ENCODE measurements at places on chromosomes 5 and 9.

DNA sequence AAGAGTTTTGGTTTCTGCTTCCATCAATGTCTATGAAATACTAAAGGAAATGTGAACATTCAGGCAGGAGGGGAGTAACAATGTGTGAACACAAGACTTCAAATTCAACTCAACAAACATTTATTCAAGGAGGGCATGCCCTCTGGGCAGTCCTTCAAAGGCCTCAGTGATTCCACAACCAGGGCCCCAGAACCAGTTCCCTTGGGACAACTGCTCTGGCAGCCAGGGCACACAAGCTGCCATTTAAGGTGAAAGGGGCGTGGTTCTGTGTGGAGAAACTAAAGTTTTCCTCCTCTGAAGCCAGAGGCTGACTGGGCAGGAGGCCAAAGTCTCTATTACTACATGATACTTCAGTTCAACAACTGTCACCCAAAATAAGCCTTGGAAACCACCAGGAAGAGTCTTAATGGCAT lies 3.2 kb downstream of the RBM18 start:
- DNase-seq, result no peak

- no peak for DNase-seq
Measured at GRCh38 chr5:64184832-64185231, 19.2 kb downstream of the RNF180 start.

- peak; percentile 32 for DNase-seq
Measured at GRCh38 chr9:126146254-126147145, 180.1 kb upstream of the MVB12B start.

- peak; percentile 36 for DNase-seq
Measured at GRCh38 chr9:99778836-99779235, 42.8 kb upstream of the NR4A3 start.

DNA sequence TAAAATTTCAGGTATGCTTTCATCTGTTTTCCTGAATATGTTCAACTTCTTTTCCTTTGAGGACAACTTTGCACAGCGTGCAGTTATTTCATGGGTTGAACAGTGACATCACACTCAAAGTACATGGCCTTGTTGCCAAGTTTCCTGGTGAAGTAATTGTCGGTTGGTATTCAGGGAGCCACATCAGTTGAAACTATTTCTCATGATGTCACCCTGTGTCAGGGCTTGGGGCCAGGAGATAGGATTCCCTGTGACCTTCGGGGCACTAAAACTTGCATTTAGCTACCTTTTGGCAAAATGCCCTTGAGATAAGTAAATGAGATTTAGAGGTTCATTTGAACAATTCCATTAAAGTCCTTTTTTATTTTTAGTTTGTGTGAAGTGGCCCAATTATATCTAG lies 383.9 kb downstream of the SH3GL2 start:
- DNase-seq, result no peak

GRCh38 chr9:127698386-127698785 lies 8.4 kb upstream of the CFAP157 start:
- DNase-seq, result no peak

DNA sequence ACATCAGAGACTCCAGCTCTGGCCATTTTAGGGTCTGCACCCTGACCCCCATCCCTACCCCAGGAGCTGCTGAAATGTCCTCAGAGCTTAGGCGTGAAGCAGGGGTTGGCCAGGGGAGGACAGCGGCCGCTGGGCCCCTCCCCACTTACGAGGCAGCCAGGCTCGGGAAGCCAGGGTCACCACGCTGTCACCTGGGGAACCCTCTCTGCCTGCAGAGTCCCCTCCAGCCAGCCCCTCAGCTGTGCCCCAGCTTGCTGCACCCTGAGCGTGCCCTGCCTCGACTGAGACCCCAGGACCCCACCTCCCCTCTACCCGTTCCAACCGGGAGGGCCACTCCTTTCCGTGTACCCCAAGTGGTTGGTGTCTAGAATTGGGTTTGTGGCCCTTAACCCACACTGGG lies 2.7 kb downstream of the LCN10 start:
- no peak for DNase-seq

- no peak for DNase-seq
Measured at GRCh38 chr9:83030391-83031107, 32.4 kb downstream of the RASEF start.
